Cardiac fibroblast (primary cell): ENCODE measurements at places on chromosomes 16 and 17.
A peak's percentile ranks its signal among the peaks of the same experiment; 100 is the strongest.

DNA sequence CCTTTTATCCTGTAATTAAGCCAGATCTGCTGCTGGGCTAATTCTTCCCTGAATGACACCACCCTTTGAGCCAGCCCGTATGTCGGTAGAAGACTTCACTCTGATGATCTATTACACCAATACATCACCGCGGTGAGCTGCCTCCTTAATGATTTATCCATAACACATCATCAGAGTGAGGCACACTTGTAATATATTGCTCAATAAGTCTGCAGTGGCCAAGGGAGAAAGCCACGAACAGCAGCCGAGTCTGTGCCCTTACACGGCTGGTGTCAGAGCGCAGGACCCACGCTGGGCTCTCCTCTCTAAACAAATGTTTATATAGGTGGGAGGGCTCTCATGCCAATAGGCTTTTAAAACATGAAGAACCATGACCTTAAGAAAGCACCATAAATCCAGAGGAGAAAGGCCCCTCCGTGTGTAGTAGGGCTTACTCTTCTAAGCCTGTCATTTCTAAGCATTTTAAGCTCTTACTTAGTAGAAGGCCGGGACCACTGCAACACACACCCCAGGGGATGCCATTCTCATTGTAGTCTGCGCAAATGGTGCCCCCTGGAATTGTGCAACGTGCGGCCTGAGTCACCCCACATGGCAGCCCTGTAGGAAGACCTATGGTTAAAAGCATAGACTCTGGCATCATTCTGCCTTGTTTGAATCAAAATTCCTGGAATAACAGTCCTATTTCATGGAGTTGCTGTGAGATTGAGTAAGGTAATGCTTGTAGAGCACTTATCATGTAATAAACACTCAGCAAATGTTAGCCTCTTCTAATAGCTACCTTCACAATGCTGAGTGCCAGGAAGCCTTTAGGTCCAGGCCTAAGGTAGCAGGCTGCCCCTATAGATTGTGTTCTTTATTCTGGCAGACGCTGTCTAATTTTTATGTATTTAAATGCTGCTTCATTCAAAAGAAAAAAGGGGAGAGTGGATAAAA lies 26.1 kb downstream of the MRPS23 start:
- DNase-seq, result peak; percentile 27

- DNase-seq, result no peak
These were observed 190.2 kb upstream of the GSE1 start for GRCh38 chr16:85422632-85423550.

DNA sequence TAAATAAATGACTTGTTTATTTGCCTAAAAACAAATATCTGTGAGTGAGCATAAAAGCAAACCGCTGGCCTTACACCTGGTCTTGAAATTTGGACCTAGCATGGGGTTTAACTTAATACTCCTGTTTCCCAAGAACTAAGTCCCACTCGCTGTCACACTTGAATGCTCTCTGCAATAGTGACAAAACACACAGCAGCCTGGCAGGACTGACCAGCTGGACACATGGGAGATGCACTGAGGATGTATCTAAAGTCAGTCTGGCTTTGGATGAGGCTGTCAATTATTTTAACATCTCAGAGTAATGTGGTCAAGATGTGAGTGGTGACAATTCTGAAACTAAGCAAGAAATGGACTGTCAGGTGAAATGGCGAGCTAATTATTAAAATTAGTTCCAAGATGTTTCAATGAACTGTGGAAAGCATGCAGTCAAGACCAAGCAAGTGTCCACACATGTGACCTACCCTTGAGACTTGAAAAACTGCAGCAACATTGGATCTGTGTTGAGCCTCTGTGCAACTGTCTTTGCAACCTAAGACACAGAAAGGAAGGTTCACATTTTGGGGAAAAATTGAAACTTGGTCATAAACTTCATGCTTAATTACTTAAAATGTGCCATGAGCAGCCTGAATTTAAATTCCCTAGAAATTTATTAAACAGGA lies 16.6 kb downstream of the LITAFD start:
- DNase-seq, result no peak

- DNase-seq, result no peak
These were observed 204.7 kb upstream of the CIBAR2 start for GRCh38 chr16:85316944-85317343.

GRCh38 chr16:67930678-67931211 lies 917 bp downstream of the CTRL start:
- DNase-seq, result no peak

DNA sequence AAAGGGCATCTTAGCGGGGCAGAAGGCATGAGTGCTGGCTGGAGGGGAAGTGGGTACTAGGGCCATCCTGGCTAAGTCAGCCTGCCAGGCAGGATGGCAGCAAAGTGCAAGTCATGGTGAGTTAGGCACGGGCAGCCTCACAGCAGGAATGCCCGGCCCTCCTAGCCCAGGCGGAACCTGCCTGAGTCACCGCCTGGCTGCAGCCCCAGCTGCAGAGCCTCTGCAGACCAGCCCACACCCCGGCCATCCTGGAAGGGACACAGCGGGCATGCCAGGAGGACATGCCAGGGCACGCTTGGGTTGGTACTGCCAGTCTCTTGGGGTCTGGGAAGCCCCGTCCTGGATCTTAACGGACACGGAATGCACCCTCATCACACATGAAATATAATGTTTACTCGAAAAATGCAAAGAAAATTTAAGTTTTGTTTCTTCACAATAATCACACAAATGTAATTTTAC lies 5.0 kb upstream of the ALDH3A1 start:
- peak; percentile 82 for DNase-seq

DNA sequence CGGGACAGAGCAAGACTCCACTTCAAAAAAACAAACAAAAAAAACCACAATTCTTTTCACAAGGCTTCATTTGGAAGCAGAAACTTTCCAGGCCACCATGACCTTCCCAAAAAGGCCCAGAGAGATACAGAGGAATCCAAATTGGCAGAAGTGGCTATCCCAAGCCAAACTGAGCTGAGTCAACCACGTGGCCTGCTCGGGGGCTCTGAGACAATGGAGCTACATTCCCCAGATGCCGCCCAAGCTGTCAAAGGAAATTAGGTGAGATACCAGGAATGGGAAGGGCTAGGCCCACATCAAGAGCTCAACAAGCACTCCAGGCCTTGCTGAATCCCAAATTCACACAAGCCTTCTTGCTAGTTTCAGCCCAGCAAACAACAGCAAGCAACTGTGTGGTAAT lies 5.7 kb upstream of the EXOSC6 start:
- DNase-seq, result peak; percentile 28

- DNase-seq, result no peak
These were observed 40.8 kb upstream of the NACA2 start for GRCh38 chr17:61631800-61632199.

GRCh38 chr16:85553436-85554113 lies 59.5 kb upstream of the GSE1 start:
- DNase-seq, result peak; percentile 57

- peak; percentile 64 for DNase-seq
These were observed 38.5 kb upstream of the ETV4 start for GRCh38 chr17:43584666-43585102.

- DNase-seq, result no peak
These were observed 7.0 kb downstream of the IRX6 start for GRCh38 chr16:55330781-55331647.

GRCh38 chr16:88444826-88445582 lies 8.1 kb upstream of the ZFPM1 start:
- no peak for DNase-seq

- no peak for DNase-seq
These were observed 5.7 kb upstream of the HOXB2 start for GRCh38 chr17:48550502-48551213.

- DNase-seq, result no peak
These were observed 32.2 kb downstream of the RCVRN start for GRCh38 chr17:9872852-9873251.

DNA sequence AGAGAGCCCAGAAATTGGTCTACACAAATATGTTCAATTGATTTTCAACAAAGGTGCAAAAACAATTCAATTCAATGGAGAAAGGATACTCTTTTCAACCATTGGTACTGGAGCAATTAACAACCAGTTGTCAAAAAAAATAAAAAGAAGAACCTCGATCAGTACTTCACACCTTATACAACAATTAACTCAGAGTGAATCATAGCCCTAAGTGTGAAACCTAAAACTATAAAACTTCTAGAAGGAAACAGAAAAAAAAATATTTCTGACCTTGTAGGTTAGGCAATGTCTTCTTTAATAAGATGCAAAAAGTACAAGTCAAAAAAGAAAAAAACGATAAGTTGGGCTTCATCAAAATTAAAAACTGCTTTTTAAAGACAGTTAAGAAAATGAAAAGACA lies 56.1 kb upstream of the CHMP6 start:
- DNase-seq, result no peak

- no peak for DNase-seq
These were observed at the start of gene SPEM3 for GRCh38 chr17:7428557-7428956. SPEM3 (plus strand) TSS chr17:7428857; CDS start chr17:7428903, 46 bp downstream.

DNA sequence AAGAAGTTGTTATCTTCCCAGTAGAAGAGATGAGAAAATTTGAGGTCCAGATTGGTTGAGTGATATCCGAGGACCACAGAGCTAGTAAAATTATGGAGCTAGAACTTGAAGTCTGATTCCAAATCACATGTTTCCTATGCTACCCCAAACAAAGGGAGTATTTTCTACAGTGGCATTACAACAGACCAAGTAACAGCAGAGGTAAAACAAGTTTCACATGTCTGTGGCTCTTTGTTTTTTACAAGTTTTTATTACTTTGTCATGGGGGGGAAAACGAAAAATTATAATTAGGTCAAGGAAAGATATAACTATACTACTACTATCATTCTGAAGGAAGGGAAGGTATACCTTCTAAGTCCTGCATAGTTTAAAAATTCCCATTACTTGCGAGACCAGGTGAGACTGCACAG lies 49.4 kb downstream of the KANSL1 start:
- DNase-seq, result no peak

DNA sequence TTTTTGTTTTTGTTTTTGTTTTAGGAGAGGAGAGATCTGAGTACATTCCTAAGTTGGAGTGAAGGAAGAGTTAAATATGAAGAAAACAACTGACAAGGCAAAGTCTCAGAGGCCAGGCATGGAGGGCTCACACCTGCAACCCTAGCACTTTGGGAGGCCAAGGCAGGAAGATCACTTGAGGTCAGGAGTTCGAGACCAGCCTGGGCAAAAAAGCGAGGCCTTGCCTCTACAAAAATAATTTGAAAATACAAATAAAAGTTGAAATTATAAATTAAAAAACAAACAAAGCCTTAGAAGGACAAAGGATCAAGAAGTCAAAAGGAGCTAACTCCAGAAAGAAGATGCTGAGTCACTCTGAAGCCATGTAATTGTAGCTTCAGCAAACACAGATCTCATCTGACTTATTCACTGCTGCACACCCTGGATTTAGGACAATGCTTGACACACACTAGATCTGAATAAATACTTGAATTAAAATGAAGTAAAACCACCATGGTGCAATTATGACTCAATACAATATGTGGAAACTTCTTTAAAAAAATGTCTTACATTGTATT lies 9.1 kb downstream of the CEP20 start:
- peak; percentile 96 for DNase-seq

DNA sequence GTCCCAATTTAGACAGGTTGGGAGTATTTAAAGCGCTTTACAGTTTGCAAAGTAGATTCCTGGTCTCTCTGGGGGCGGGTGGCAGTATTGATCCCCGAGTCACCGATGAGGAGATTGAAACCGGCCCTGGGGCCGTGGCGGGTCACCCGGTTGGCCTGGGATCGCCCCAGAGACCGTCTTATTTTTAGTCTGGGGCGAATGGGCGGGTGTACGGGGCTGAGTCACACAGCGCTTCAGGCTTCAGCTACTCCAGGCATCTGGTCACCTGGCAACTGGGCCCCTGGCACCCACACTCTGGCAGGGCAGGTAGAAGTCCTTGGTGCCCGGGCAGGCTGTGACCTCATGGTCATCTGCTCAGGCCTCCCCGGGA lies 669 bp downstream of the MIEF2 start:
- peak; percentile 51 for DNase-seq

DNA sequence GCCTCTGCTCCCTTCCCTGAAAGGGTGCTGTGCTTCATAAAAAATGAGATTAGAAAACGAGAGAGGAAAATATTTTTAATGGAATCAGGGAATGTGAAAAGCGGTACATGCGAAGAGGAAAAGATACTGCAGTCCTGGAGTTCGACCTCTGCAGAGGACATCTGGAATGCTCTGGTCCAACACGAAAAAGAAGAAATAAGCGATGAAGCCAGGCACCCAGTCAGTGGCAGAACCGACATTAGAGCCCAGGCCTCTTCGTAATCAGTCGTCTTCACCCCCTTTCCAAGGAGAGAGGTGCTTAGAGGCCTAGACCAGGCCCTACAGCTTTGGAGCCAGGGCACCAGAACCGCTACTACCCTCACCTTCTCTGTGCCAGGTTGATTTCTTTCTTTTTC lies 459 bp upstream of the MARCHF10 start:
- DNase-seq, result no peak

- DNase-seq, result no peak
These were observed 576.0 kb downstream of the KCNJ18 start for GRCh38 chr17:22268214-22268911.

- DNase-seq, result no peak
These were observed 288.3 kb downstream of the CNTNAP4 start for GRCh38 chr16:76565542-76565941.

GRCh38 chr17:63626551-63627180 lies 4.4 kb downstream of the MAP3K3 start:
- peak; percentile 51 for DNase-seq

GRCh38 chr17:82267575-82268379 lies 5.7 kb downstream of the CSNK1D start:
- peak; percentile 94 for DNase-seq

GRCh38 chr17:61477204-61477834 lies 25.1 kb downstream of the TBX4 start:
- peak; percentile 21 for DNase-seq

- peak; percentile 51 for DNase-seq
These were observed 12.2 kb upstream of the C16orf54 start for GRCh38 chr16:29757950-29758466.

GRCh38 chr16:5709889-5710288 lies 612.3 kb upstream of the EEF2KMT start:
- DNase-seq, result no peak

- no peak for DNase-seq
These were observed 11.8 kb downstream of the NME3 start for GRCh38 chr16:1759511-1759910.

GRCh38 chr17:71327376-71328059 lies 793.3 kb upstream of the SOX9 start:
- peak; percentile 43 for DNase-seq

DNA sequence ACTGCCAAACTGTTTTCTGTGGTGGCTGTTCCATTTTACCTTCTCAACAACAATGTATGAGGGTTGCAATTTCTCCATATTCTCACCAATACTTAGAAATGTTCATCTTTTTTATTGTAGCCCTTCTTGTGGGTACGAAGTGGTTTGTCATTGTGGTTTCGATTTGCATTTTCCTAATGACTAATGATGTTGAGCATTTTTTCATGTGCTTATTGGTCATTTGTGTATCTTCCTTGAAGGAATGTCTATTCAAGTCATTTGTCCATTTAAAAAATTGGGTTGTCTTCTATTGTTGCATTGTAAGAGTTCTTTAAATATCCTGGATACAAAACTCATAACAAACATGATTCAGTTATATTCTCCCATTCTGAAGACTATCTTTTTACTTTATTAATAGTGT lies 47.5 kb upstream of the CCL2 start:
- peak; percentile 69 for DNase-seq

- DNase-seq, result peak; percentile 76
These were observed 6.4 kb downstream of the NFE2L1 start for GRCh38 chr17:48054238-48055185.
